ENCODE measurements at places on chromosomes 13 and 19.

- no peak for DNase-seq
These were observed 29.9 kb downstream of the CACNG6 start for GRCh38 chr19:54021363-54021762.

DNA sequence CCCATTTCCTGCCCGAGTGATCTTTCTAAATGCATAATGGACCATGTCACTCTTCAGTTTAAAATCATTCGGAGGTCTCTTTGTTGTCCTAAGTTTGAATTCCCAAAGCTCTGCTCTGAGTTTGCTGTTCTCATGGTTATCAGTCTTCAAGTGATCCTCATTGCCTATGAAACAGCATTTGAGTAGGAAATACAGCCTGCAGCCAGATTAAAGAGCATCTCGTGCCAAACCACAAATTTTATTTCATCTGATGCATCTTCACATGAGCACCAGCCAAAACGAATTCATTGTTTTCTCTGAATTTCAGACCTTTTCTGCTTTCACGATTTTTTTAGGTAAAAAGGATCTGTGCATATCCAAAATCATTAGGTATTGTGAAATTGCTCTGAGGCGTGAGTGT is 299.6 kb downstream of the TDRD3 start:
- no peak for DNase-seq

- no peak for DNase-seq
These were observed 621.4 kb downstream of the DIAPH3 start for GRCh38 chr13:59542303-59542702.

DNA sequence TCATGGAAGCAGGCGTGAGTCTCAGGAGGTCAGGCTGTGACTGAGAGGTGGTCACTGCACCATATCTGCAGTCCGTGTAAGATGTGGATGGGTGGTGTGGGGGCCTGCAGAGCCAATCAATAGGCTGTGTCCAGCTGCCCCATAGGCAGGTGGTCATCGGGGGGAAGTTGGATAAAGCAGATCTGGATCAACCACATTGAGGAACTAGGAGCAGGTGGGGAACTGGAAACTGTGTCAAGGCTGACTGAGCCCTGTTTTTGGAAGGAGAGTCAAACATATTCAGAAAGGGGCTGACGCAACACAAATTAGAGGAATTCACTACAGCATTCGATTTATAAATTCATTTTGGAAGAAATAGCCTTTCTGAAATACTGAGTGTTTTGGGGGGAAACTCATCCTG is 15.0 kb downstream of the CLEC4M start:
- DNase-seq = no peak

DNA sequence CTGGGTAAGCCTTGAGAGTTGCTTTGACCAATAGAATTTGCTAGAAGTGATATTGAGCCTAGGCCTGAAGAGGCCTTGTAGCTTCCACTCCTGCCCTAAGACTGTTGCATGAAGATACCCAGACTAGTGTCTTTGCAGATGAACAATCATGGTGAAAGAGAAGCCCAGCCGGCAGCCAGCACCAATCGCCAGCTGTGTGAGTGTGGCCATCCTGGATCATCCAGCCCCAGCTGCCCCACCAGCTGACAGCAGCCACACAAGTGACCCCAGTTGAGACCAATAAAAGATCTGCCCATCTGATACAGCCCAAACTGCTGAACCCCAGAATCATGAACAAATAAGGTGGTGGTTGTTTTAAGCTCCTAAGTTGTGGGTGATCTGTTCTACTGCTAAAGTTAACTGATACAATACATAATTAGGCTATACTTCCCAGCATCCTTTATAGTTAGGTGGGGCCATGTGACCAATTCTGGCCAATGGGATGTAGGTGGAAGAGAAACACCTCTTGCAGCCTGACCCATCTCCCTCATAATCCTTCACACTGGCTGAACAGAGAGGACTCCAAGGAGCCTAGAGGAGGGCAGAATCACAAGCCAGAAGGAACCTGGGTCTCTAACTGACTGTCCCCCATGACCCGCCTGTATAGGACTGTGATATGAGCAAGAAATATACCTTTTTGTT is 9.4 kb upstream of the ZNF428 start:
- DNase-seq = no peak

DNA sequence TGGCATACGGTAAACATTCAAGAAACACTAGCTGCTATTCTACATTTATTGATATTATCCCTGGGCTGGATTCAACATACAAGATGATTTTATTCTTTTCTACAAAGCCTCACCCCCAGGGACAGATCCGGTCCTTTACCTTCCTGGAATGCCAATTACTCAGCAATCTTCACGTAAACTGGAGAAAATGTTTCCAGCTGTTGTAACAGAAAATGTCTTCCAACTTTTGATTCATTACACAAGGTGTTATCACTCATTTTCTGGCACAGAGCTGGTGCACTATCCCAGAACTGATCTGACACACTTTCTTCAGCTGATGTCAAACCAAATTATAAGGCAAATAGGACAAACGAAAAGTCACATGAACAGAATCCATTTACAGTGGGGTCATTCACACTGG is 33.1 kb downstream of the DCLK1 start:
- DNase-seq = no peak

DNA sequence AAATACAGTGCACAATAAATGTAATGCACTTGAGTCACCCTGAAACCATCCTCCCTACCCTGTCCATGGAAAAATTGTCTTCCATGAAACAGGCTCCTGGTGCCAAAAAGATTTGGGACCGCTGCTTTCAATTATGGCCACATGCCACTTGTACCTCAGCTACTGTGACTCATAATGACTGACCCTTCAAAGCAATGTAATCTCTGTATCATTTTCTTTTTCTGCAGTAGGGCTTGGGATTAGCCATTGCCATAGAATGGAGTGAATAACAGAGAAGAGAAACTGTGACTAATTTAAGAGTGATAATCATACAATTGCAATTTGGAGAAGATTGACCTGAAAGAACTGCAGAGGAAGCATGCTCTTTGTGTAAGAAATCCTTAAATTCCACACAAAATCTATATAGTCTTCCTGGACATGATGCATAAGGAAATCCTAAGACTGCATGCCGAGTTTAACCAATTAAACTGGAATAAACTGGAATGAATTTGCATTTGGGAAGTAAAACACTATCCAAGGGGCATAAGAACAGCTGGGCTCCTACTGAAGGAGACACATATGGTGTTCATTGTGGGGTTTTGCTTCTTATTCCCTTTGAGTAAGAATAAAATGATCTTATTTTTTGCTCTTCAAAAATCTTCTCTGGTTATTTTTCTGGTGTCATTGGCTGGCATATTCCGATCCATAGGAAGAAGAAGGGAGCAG is 59.5 kb upstream of the SLC7A1 start:
- no peak for DNase-seq

GRCh38 chr13:69857183-69857821 is 250.3 kb upstream of the ATXN8OS start:
- no peak for DNase-seq

- no peak for DNase-seq
These were observed 1129.3 kb downstream of the SLITRK5 start for GRCh38 chr13:88800505-88800904.

- DNase-seq = peak; percentile 76
These were observed 1.6 kb downstream of the PKN1 start for GRCh38 chr19:14434543-14435319.

DNA sequence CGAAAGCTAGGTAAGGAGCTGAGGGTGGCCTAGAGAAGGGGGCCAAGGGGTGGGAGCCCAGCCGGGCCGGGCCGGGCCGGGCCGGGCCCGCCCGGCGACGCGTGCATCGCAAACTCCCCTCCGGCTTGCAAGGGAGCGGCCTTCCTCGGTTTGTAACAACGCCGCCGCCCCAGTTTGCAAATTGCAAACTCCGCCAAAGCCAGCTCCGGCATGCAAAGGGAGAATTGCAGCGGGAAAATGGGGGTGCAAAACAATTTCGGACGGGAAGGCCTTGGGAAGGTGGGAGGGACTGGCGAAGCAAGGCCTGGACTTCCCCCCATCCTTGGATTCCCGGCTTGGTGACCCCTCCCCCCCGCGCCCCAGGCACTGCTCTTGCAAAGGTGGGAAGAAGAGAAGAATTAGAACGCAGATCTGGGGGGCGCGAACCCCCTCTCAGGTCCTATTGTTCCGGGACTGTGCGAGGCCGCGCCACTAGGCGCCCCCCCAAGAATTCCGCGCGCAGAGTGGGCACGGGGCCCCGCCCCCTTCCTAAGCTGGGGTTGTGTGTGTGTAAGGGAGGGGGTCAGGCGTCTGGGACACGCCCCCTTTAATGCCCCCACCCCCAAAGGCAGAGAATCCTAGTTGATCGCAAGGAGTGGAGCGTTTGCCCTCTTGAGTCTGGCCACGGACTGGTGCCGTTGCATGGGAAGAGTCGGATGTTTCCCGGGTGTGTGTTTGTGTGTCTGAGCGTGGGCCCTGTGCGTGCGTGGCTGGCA is 926 bp downstream of the PRR12 start:
- DNase-seq = peak; percentile 64

- DNase-seq = no peak
These were observed 1135.9 kb upstream of the PCDH20 start for GRCh38 chr13:62551588-62551987.

- DNase-seq = no peak
These were observed 4.3 kb downstream of the CALM3 start for GRCh38 chr19:46605356-46605821.
